ENCODE measurements at places on chromosomes 3 and 15. TPM values are rescaled to one million over a fixed set of nuclear protein-coding genes. Genes with fewer than 3 reads are reported as not detected.

- DNase-seq, result no peak
- H3K27me3 ChIP-seq, result no peaks in the 10 kb centered on the region
- no peaks in the 10 kb centered on the region for H3K36me3 ChIP-seq
- no peaks in the 10 kb centered on the region for H3K4me1 ChIP-seq
- H3K4me3 ChIP-seq, result no peak overlapping the region
- H3K27ac ChIP-seq, result no peak overlapping the region
Measured at GRCh38 chr3:93910097-93910496, 63.6 kb downstream of the PROS1 start.

DNA sequence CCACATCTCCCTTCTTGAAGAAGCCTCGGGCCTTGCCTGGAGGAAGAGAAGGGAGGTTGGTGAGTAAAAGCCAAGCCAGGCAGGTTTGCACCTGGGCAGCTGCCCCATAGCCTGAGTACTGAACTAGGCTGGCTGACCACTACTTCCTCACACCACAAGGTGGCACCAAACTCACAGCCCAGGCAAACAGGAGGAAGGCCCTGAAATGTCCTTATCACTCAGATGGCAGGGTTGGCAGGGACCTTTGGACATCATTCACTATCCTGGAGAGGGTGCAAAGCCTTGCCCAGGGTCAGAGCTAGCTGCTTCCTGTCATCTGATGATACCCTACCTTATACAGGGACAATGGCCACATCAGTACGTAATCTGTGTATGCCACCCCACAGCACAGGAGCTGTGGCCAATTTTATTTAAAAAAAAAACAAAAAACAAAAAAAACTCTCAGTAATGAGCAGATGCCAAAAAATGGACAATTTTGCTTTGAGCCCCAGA lies 2.2 kb upstream of the GRAMD2A start:
- no peaks in the 10 kb centered on the region for H3K36me3 ChIP-seq
- DNase-seq, result peak; percentile 72
- no peaks in the 10 kb centered on the region for H3K27me3 ChIP-seq

DNA sequence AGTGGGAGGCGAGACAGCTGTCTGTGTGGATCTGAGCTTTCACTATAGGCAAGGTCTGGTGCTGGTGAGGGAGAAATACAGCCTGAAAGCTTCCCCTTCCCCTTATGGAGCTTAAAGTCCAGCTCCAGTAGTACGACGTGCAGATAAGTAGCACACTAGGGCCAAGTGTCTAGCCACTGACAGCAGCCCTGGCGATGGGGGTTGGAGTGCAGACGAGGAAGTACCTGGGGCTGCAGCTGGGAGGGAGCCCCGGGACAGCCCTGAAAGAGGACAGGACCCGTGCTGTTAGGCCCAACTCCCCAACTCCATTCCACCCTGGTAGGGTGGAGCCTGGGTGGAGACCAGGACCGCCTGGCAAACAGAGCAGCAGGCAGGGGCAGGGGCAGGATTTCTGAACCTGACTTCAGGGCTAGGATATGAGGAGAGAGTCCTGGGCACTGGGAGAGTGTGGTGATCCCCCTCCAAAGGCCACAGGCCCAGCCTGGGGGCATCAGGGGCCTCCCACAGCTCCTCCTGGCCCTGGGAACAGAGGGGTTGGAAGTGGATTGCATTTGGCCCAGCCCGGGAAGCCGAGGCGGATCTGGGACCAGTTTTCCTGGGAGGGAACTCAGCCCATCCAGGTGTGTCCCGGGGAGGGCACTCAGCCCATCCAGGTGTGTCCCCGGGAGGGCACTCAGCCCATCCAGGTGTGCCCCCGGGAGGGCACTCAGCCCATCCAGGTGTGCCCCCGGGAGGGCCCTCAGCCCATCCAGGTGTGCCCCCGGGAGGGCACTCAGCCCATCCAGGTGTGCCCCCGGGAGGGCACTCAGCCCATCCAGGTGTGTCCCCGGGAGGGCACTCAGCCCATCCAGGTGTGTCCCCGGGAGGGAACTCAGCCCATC lies 42.8 kb downstream of the BDH1 start:
- H3K27me3 ChIP-seq, result no peaks in the 10 kb centered on the region
- peaks cover 3% of the 10 kb centered on the region for H3K4me1 ChIP-seq
- no peaks in the 10 kb centered on the region for H3K36me3 ChIP-seq
- H3K27ac ChIP-seq, result no peak overlapping the region
- no peak overlapping the region for H3K4me3 ChIP-seq

DNA sequence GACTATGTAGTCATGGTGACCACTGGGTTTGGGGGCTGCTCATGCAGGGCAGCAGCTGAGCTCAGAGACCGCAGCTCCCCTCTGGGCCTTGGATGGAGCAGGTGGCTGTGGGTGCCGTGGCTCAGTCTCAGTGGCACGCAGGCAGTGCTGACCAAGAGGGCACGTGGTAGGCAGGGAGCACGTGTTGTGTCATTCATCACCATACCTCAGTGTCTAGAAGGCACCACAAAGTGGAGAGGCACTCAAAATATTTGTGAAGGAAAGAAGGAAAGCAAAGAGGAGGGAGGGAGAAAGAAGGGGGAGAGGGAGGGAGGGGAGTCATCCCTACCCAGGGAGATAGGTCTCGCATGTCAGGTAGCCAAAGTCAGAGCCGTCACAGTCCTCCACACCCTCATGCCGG lies 26.1 kb downstream of the EAF1 start:
- H3K27ac ChIP-seq, result no peak overlapping the region
- no peaks in the 10 kb centered on the region for H3K36me3 ChIP-seq
- H3K4me1 ChIP-seq, result no peaks in the 10 kb centered on the region

DNA sequence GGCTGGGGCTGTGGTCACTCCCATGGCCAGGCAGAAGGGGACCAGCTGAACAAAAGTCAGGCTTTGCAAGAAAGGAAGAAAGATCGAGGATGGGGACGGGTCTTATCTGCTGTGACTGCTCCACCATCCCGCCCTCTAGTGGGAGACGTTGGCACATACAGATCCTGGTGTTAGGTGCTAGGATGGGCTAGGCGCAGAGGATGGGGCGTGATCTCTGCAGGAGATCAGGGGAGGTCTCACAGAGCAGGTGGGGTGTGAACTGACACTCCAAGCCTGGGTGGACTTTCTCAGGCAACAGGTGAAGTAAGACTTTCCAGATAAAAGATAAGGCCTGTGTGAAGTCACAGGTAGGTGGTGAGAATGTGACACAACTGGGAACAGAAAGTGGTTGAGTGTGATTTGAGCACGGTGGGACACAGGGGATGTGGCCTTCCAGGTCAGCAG lies 141.9 kb upstream of the SMAD3 start:
- H3K27me3 ChIP-seq, result no peaks in the 10 kb centered on the region
- no peak overlapping the region for H3K27ac ChIP-seq
- H3K4me3 ChIP-seq, result no peak overlapping the region
- DNase-seq, result no peak
- no peaks in the 10 kb centered on the region for H3K36me3 ChIP-seq
- no peaks in the 10 kb centered on the region for H3K4me1 ChIP-seq

DNA sequence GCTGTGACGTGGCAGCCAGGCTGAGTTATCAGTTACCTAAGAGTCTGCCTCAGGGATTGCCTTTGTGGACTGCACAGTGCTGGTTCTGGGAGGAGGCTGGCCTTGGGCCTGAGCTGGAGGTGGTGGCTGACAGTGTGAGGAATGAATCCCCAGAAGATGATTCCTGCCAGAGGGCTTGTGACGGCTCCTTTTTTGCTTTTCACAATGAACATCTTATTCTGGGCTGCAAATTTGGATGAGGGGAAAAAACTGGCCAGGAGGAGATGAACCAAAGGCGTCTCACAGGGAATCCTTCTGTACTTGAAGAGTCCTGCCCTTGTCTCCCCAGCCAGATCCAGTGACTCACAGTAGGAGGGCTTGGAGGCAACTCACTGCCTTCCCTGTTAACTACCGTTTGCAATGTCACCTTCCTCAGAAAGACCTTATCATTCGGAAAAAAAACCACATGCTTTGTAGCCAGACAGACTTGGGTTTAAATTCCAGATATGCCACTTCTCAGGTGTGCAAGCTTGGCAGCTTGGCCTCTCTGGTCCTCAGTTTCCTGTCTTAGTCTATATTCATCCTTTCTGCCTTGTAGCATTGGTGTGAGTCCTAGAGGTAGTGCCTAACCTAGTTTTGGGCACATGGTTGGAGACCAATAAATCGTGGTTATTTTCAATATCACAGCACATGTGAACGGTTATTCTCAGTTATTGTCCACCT lies 19.1 kb downstream of the ST6GAL1 start:
- no peaks in the 10 kb centered on the region for H3K27me3 ChIP-seq
- H3K4me3 ChIP-seq, result no peak overlapping the region
- DNase-seq, result no peak
- H3K27ac ChIP-seq, result no peak overlapping the region
- no peaks in the 10 kb centered on the region for H3K36me3 ChIP-seq

- DNase-seq, result no peak
- H3K36me3 ChIP-seq, result no peaks in the 10 kb centered on the region
- peaks cover 4% of the 10 kb centered on the region for H3K4me1 ChIP-seq
- no peak overlapping the region for H3K4me3 ChIP-seq
Measured at GRCh38 chr3:24158761-24159454, 213.8 kb downstream of the NR1D2 start.

DNA sequence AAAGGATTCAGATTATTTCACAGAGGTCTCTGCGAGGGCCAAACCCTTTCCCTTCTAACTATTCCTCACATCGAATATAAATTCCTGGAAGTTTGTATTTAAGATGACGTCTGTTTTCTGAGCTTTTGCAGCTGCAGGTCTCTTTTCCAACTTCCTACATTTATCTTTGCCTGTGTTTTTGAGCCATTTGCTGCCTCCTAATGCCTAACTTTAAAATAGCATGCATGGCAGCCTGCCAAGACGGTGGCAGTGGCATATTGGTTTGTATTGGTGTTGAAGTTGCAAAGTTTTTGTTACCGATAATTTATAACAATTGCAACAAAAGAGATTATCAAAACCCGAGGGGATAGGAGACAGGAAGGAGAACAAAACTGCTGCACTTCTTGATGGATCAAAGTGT lies 187.1 kb upstream of the DNAJC19 start:
- no peak overlapping the region for H3K4me3 ChIP-seq
- H3K27ac ChIP-seq, result no peak overlapping the region
- DNase-seq, result peak; percentile 59
- no peaks in the 10 kb centered on the region for H3K36me3 ChIP-seq
- no peaks in the 10 kb centered on the region for H3K27me3 ChIP-seq

GRCh38 chr15:43702174-43702573 lies 8.5 kb downstream of the CKMT1A start:
- H3K4me1 ChIP-seq, result no peaks in the 10 kb centered on the region
- H3K27ac ChIP-seq, result no peak overlapping the region
- H3K4me3 ChIP-seq, result no peak overlapping the region
- no peaks in the 10 kb centered on the region for H3K36me3 ChIP-seq
- no peaks in the 10 kb centered on the region for H3K27me3 ChIP-seq
- DNase-seq, result no peak

GRCh38 chr15:74384881-74385643 lies 17.6 kb upstream of the CYP11A1 start:
- H3K36me3 ChIP-seq, result no peaks in the 10 kb centered on the region
- no peaks in the 10 kb centered on the region for H3K4me1 ChIP-seq
- H3K27ac ChIP-seq, result no peak overlapping the region
- no peaks in the 10 kb centered on the region for H3K27me3 ChIP-seq
- H3K4me3 ChIP-seq, result no peak overlapping the region
- no peak for DNase-seq

GABRR3 gene
- total RNA-seq, result not detected

IGF2BP2 gene
- total RNA-seq, result 19.8 TPM

All from ovary (tissue), 10 donors.